Hepatocyte (in vitro differentiated cells): ENCODE measurements at places on chromosomes 16 and 17.

DNA sequence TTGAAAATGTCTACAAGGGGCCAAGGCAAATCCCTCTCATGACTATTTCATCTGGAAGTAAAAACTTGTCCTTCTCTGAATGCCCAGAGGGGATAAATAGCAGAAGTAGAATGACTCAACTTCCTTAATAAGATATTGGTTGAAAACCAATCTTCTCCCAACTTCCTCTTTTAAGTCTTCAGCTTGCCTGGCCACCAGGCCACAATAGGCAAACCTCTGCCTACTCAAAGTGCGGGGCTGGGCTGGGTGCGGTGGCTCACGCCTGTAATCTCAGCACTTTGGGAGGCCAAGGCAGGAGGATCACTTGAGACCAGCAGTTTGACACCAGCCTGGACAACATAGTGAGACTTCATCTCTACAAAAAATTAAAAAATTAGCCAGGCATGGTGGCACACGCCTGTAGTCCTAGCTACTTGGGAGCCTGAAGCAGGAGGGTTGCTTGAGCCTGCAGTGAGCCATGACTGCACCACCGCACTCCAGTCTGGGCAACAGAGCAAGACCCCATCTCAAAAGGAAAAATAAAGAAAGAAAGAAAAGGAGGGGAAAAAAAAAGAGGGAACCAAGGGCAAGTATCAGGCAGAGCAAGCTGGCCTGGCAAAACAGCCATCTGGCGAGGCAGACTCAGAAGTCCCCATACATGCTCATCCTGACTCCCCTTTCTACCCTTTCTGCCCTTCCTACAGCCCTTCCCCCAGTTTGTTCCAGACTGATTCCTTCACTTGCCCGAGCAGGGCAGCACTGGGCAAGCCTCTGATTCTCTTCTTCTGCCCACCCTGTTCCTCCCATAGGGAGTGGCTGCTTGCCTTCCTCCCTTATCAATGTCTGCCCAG lies 20.6 kb downstream of the MAP3K14 start:
- no peak for DNase-seq

- no peak for DNase-seq
Measured at GRCh38 chr16:83727751-83728352, 79.9 kb upstream of the HSBP1 start.

- DNase-seq: no peak
Measured at GRCh38 chr17:62666801-62667591, 39.5 kb downstream of the MRC2 start.

- no peak for DNase-seq
Measured at GRCh38 chr16:6160303-6160702, 1062.7 kb upstream of the EEF2KMT start.

DNA sequence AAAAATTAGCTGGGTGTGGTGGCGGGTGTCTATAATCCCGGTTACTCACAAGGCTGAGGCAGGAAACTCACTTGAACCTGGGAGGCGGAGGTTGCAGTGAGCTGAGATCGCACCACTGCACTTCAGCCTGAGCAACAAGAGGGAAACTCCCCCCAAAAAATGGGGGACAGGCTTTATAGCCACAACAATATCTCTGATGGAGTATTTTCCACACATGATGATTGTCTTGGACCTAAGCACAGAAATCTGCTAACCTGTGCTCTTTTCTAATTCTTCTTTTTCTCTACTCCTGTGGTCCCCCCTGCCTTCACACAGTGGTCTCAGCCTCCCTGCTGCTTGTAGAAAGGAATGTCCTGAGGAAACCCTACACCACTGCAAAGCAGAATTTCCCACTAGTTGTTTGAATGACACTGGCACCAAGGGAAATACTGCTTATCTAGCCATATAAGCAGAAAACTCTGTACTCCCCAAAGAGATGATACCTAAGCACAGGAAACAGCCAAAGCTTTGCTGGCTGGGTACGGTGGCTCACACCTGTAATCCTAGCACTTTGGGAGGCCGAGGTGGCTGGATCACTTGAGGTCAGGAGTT lies 117.6 kb downstream of the USP31 start:
- DNase-seq: no peak

DNA sequence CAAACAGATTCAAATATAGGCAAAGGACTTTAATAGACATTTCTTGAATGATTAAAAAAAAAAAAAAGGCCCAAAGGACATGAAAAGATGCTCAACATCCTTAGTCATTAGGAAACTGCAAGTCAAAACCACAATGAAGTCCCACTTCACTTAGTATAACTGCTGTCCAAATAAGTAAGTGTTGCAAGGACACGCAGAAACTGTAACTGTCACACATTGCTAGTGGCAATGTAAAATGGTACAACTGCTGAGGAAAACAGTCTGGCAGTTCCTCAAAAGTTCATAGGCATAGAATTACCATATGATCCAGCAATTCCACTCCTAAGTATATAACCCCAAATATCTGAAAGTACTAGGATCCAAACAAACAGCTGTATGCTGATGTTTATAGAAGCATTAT lies 112.7 kb downstream of the BRIP1 start:
- no peak for DNase-seq

GRCh38 chr16:87246269-87247065 lies 70.7 kb downstream of the C16orf95 start:
- no peak for DNase-seq

GRCh38 chr16:70551788-70552187 lies 28.2 kb downstream of the SF3B3 start:
- DNase-seq: no peak

DNA sequence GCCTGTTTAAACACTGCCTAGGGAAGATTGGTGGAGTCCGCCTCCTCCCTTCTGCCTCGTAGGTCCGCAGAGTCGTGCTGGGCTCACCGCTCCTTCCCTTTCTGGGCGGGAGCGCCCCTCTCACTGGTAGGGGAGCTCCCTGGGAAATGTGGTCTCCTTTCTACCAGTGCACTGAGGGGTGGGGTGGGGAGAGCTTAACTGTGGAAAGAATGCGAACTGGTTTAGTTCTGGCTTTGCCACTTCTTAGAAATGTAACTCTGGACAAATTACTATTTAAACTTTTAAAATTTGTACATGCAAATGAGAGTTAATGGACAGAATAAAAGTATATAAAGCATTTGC lies 105.7 kb downstream of the RPTOR start:
- no peak for DNase-seq
